ENCODE measurements at places on chromosomes 4 and X. TPM values are rescaled to one million over a fixed set of nuclear protein-coding genes. Genes with fewer than 3 reads are reported as not detected.

- H3K4me1 ChIP-seq, result no peaks in the 10 kb centered on the region
- H3K4me3 ChIP-seq, result no peak overlapping the region
- no peaks in the 10 kb centered on the region for H3K27me3 ChIP-seq
Measured at GRCh38 chr4:93359586-93359985, 469.0 kb upstream of the ATOH1 start.

DNA sequence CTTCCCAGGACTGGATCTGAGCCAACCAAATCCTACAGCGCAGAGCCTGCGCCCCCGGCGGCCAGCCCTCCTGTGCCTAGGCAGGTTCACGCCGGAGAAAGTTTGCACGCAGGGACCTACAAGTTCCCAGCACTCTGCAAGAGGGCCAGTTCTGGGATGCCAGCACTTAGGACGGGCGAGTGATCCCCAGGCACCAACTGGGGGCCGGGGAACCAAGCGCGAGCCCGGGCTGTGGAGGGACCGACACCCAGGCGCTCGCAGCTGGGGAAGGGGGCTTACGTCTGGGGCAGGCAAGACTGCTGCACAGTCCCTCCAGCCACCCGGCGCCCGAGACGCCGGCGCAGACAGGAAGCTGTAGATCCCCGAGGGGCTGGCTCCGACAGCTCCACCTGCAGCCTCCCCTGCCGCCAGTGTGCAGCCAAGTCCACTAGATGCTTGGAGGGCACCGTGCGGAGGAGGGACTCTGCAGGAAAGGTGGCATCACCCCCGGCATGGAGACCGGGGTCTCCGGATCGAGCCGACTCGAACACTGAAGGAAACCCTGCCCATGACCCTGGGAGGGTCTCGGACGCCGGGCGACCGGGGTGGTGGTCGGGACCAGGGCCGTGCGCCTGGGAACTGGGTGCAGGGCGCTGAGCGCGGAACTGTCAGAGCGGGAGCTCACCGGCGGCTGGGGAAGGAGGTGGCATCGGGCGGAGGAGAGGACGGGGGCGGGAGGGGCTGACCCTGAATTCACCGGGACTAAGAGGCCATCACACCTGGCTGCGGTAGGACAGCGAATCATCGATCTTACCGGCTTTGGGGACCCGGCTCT lies 566 bp downstream of the CORIN start:
- DNase-seq, result peak; percentile 78
- H3K27ac ChIP-seq, result peak overlapping the region; percentile 62
- H3K4me3 ChIP-seq, result peak overlapping the region; percentile 69
- H3K36me3 ChIP-seq, result peaks cover 4% of the 10 kb centered on the region
- peaks cover 3% of the 10 kb centered on the region for H3K27me3 ChIP-seq

- DNase-seq, result no peak
- no peaks in the 10 kb centered on the region for H3K27me3 ChIP-seq
Measured at GRCh38 chrX:44010626-44011025, 37.4 kb upstream of the NDP start.

GRCh38 chr4:99636422-99636821 lies 21.2 kb downstream of the C4orf54 start:
- H3K36me3 ChIP-seq, result no peaks in the 10 kb centered on the region
- H3K4me1 ChIP-seq, result no peaks in the 10 kb centered on the region
- DNase-seq, result no peak
- H3K27me3 ChIP-seq, result no peaks in the 10 kb centered on the region

- no peak for DNase-seq
- no peak overlapping the region for H3K4me3 ChIP-seq
- no peaks in the 10 kb centered on the region for H3K4me1 ChIP-seq
- no peaks in the 10 kb centered on the region for H3K27me3 ChIP-seq
Measured at GRCh38 chrX:38965888-38966287, 164.6 kb downstream of the MID1IP1 start.

DNA sequence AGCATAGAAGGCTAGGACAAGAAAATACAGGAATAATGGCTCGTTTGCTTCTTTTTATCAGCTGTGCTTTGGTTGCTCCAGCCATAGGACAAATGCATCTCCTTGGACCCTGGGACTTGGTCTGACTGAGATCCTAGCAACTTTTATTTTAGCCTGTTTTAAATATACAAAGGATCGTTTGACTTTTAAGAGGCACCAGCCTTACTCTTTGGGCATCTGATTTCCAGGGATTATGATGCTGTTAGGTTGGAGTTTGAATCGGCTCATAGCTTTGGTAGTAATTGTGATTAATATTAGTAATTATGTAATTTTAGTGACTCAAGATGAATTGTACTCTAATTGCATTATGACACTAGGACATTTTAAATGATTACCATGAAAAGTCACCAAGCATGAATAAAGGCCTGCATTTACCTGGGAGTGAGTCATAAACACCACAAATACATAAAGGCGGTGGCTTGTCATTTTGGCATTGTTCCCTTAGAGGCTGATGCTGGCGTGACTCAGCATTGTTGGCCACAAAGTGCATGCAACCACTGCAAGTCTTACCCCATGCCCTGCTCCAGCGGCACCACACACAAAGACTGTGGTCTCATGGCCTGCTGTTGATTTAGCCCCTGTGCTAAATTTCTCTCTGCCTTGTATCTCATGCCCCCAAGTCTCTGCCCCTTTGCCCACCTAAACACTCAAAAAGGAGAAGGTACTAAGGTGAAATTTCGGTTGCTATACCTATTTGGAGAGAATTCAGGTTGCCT lies 12.4 kb downstream of the GPAT3 start:
- H3K4me3 ChIP-seq, result no peak overlapping the region
- peaks cover 10% of the 10 kb centered on the region for H3K4me1 ChIP-seq
- H3K36me3 ChIP-seq, result peaks cover 3% of the 10 kb centered on the region
- H3K27me3 ChIP-seq, result no peaks in the 10 kb centered on the region

Gene UGT2B17
- not detected for total RNA-seq

Gene SEC31A
- total RNA-seq, result 168 TPM

Gene SLC25A4
- total RNA-seq, result 17.9 TPM

Gene PDGFC
- total RNA-seq, result 12.0 TPM

Gene AWAT2
- total RNA-seq, result 4.7 TPM

Measured in suprapubic skin (tissue), 4 donors.